Thyroid gland (tissue), 4 donors: ENCODE measurements at places on chromosomes 1 and 21. TPM values are rescaled to one million over a fixed set of nuclear protein-coding genes. Genes with fewer than 3 reads are reported as not detected.

DNA sequence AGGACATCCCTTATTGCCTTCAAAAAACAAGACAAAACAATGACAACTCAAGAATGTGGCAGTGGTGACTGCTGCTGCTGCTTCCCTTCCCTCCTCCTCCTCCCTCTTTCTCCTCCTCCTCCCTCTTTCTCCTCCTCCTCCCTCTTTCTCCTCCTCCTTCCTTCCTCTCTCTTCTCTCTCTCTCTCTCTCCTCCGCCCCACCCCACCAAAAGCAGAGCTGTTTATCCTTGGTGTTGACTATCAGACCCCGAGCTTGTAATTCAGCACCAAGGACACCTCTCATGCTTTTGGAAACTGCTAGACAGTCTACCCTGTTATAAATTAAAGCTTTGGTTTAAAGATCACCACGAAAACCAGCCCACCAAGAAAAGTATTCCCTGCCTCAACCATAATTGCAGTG, 72.4 kb upstream of the IFNAR2 start:
- H3K4me1 ChIP-seq = no peaks in the 10 kb centered on the region
- H3K36me3 ChIP-seq = no peaks in the 10 kb centered on the region
- no peak overlapping the region for H3K4me3 ChIP-seq
- no peak for DNase-seq
- H3K27ac ChIP-seq = no peak overlapping the region

DNA sequence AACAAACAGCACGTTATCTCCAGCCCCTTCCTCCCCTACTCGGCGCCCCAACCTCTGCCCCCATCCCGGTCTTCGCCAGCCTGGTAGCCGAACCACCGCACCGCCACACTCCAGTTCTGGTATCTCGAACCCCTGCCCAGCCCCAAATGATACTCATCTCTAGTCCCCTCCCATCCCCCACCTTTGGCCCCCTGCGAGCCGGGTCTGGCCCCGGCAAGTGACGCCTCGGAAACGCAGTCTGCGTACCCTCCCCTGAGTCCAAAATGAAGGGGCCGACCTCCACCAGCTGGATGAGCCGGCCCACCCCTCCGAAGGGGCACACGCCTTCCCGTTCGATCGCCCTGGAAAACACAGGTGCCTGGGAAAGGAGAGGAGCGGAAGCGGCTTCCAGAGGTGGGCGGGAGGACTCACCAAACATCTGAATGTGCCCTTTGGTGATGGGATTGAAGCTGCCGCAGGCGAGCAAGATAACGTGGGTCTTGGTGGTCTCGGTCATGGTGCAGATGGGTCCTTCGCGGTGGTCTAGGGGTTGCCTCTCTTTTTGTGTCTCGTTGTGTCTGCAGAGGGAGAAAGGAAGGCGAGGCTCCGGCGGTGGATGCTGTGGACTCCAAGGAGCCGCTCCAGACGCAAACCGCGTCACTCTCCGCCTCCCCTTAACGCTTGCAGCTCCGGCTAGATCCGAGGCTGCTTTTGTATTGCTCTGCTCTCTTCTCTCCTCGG, at the start of gene NMNAT2:
Gene NMNAT2, minus strand, starts transcription at position 609 of the 720 bp plus-strand sequence. Its CDS starts 113 bp downstream, at position 496.
- no peaks in the 10 kb centered on the region for H3K27me3 ChIP-seq
- peak within 1 kb of the TSS; percentile 10 for H3K4me3 ChIP-seq
- H3K4me1 ChIP-seq = peaks cover 18% of the 10 kb centered on the region
- peak; percentile 15 for DNase-seq
- no peaks in the 10 kb centered on the region for H3K36me3 ChIP-seq
- no peak within 1 kb of the TSS for H3K27ac ChIP-seq

DNA sequence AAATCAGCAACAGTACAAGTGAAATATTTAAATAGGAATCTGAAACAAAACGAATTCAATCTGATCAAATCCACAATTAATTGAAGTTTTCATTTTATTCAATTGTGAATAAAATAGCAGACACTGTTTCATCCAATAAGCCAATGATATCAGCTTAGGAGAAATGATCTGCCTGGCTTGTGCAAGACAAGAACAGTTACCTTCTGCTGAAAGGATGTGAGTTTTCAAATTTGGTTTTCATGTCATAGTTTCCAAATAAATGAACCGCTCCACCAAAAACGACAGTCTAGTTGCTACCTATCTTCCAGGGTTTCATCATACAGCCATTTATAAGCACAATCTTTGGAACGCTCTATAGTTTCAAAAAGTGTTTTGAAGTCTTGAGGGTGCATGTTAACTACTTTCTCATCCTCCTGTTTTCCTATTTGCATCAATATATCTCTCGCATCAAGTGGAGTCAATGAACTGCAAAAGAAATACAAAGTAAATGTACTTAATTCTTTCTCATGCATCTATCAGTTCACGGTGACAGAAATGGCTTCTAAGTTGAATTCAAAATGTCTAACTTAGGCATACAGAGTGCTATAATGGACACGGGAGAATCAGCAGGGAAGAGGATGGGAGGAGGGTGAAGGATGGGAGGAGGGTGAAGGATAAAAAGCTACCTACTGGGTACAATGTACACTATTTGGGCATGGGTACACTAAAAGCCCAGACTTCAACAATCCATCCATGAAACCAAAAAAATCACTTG, 25.1 kb downstream of the TFB2M start:
- no peak for DNase-seq
- H3K4me1 ChIP-seq = no peaks in the 10 kb centered on the region
- peaks cover 19% of the 10 kb centered on the region for H3K36me3 ChIP-seq
- H3K4me3 ChIP-seq = no peak overlapping the region
- H3K27me3 ChIP-seq = no peaks in the 10 kb centered on the region
- no peak overlapping the region for H3K27ac ChIP-seq

DNA sequence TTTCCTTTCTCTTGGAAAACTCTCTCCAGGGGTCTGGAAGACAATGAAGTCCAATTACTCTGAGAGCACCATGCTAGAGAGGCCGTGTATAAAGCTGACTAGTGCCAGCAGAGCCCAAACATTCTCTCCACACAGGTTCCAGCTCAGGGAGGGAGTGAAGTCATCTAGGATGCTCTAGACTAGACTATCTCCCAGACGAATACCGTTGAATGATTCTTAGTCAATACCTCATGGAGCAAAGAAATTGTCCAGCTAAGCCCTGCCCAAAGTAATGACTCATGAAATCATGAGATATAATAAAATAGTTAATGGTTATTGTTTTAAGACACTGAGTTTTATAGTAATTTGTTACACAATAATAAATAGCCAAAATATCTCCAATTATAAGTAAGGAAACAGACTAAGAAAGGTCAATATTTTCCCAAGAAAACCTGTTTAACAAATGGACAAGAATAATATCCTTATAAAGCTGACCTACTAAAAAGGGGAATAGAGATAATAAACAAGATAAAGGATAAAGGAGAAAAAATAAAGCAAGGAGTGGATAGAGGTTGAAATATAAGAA, 163.9 kb upstream of the LRRC7 start:
- DNase-seq = no peak
- H3K27ac ChIP-seq = no peak overlapping the region
- H3K4me3 ChIP-seq = no peak overlapping the region
- no peaks in the 10 kb centered on the region for H3K4me1 ChIP-seq
- no peaks in the 10 kb centered on the region for H3K36me3 ChIP-seq
- H3K27me3 ChIP-seq = no peaks in the 10 kb centered on the region

GRCh38 chr1:215474940-215475339, 92.2 kb upstream of the KCTD3 start:
- DNase-seq = no peak
- H3K4me1 ChIP-seq = no peaks in the 10 kb centered on the region
- H3K36me3 ChIP-seq = no peaks in the 10 kb centered on the region
- no peaks in the 10 kb centered on the region for H3K27me3 ChIP-seq
- no peak overlapping the region for H3K27ac ChIP-seq

- H3K4me3 ChIP-seq = no peak overlapping the region
- DNase-seq = no peak
- no peaks in the 10 kb centered on the region for H3K27me3 ChIP-seq
- no peaks in the 10 kb centered on the region for H3K36me3 ChIP-seq
- peaks cover 14% of the 10 kb centered on the region for H3K4me1 ChIP-seq
Observed at GRCh38 chr1:226731257-226731893, 7.7 kb downstream of the ITPKB start.

The ATP1A4 gene
- total RNA-seq = not detected
